ENCODE measurements at places on chromosomes 4 and X.

GRCh38 chr4:70600977-70601376 is 8.9 kb downstream of the AMBN start:
- ATAC-seq: no peak

- ATAC-seq: no peak
Measured at GRCh38 chr4:112888622-112889021, 160.8 kb upstream of the ANK2 start.

GRCh38 chrX:155334486-155335336 is at the start of gene CLIC2:
CLIC2 (minus strand) TSS chrX:155334614; CDS start chrX:155334427, 187 bp downstream.
- ATAC-seq: peak; percentile 57

- ATAC-seq: no peak
Measured at GRCh38 chr4:76568262-76568661, 133.2 kb downstream of the SHROOM3 start.
